ENCODE measurements at places on chromosomes 5 and 9.

GRCh38 chr5:153988510-153988909 lies 50.2 kb downstream of the FAM114A2 start:
- no peak for DNase-seq

GRCh38 chr5:170437621-170438375 lies 48.6 kb upstream of the KCNMB1 start:
- no peak for DNase-seq

DNA sequence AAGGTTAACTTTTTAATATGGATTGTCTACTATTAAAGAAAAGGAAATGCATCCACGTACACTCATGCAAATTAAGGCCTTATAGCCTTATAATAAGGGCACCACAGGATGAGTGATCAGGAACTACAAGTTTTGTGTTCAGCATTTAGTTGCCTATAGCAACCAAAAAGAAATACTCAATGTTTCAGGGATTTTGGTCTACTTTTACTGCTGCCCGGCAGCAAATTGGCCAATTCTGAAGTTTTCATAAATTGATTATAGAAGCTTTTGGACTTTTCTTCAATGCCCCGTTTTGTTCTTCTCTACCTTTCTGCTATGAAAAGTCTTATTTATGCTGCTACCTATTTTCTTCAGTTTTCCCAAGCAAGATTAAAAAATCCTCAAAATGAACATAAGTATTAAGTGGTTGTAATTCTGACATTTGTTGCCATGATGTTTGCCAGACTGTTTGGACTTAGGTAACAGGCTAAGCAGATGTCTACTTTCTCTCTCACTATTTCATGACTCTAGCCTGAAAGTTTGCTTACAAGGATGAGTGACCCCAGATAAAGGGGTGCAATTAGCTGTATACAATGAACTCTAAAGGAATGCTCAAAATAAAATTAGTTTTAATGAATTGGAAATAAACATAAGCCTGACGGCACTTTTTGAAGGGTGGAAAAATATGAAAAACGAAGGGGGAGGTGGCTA lies 391.5 kb upstream of the DAB2 start:
- no peak for DNase-seq

- no peak for DNase-seq
Measured at GRCh38 chr9:95385521-95385920, 68.0 kb upstream of the FANCC start.

DNA sequence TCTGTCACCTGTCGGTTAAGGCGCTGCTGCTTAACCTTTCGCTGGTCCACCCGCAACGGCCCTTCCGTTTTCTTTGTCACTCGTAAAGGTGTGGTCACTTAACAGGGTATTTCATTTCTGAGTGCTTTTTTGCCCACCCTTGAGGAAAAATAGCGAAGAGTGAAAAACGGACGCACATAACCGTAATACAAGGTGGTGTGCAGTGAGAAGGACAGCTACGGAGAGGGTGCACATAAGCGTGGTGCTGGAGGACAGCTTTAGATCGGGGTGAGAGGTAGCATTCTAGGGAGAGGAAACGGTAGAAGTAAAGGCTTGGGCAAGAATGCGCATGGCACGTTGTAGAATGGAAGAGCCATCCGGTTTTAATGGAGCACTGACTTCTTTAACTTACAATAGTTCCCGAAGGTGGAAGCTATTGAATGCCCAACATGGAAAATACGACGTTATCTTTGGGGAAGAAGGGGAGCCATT lies 761 bp downstream of the CCT5 start:
- DNase-seq = no peak

DNA sequence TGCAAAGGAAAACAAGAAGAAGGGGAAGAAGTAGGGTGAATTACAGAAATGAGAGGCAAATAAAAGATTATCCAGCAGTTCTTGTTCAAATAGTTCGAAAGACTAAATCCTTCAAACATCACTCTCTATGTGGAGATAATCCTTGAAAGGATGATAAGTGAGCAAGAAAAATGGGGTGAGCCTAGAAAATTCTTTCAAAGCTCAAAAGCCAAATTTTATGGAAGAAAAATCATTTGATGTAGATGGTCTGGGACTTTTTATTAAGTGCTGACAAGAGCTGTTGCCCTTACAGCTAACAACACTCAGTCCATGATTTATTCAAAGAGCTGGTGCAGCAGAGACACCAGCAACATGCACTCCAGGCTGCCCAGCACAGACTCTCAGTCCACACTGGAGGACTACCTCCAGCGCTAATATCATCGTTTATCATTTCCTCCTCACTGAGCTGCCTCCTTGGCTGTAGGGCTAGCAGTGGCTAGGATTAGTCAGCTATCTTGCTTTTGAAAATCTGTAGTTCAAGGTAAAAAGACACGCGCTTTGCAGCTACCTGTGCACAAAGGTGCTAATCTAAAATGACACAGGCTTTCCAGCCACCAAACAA lies 264.8 kb upstream of the KIF2A start:
- no peak for DNase-seq

DNA sequence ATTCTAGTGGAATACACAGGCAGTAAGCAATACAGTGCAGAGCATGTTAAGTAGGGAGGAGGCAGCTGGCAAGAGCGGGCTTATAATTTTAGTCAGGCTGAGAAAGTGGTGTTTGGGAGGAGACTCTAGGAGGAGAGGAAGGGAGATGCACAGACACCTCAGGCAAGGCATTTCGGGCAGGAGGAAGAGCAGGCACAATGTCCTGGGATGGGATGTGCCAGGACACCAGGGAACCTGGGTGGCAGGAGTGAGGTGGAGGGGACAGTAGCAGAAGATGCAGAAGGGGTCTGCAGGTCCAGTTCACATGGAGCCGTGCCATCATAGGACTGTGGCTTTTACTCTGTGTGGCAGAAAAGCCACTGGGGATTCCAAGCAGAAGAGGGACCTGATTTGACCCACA lies 143.7 kb upstream of the FSTL4 start:
- DNase-seq = no peak
